ENCODE measurements at places on chromosomes 1 and 21.

- no peak for DNase-seq
Measured at GRCh38 chr1:175005085-175005783, 5.5 kb downstream of the CACYBP start.

DNA sequence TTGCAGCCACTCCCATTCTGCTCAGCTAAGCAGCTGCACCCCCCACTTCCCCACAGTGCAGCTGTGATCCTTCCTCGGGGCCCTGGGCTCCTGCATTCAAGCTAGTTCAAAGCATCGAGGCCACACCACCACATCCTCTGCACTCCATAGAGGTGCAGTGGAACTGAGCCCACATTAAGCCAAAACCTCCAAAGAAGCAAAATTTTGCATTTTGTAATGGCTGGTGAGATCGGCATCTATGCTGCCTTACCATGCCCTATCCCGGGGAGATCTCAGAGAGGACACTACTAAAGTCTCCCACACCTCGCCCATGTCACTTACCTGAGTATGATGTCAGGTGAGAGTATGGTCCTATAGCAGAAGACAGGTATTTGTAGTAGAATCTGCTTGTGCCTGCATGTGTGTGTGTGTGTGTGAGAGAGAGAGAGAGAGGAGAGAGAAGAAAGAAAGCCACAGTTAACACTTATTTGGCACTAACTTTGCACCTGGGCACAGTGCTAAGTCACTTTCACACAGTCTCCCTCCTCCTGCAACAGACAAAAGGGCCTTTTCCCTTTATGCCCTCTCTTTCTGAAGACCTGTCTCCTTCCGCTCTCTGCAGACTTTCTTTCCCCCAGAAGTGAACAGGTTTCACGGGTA, 89.8 kb downstream of the KIF14 start:
- no peak for DNase-seq

DNA sequence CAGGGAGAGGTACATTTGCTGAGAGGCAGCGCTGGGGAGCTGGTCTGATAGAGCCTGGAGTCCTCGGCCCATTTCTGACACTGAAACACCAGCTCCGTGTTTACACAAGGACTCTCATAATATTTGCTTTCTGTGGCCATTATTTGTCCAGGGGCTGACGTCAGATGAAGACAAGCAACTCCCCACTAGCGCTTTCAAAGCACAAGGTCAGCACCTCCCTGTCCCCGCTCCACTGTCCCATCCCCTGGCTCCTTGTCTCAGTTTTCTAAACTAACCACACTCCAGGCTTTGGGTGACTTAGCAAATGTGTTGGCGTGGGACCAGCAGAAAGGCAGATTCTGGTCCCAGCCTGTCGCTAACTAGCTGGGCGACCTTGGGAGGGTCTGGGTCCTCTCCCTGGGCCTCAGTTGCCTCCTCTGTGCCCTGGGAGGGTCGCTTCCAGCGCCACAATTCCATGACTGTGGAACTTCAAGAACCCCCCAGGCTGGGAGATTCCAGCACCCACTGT, 37.4 kb upstream of the ZBTB40 start:
- no peak for DNase-seq

DNA sequence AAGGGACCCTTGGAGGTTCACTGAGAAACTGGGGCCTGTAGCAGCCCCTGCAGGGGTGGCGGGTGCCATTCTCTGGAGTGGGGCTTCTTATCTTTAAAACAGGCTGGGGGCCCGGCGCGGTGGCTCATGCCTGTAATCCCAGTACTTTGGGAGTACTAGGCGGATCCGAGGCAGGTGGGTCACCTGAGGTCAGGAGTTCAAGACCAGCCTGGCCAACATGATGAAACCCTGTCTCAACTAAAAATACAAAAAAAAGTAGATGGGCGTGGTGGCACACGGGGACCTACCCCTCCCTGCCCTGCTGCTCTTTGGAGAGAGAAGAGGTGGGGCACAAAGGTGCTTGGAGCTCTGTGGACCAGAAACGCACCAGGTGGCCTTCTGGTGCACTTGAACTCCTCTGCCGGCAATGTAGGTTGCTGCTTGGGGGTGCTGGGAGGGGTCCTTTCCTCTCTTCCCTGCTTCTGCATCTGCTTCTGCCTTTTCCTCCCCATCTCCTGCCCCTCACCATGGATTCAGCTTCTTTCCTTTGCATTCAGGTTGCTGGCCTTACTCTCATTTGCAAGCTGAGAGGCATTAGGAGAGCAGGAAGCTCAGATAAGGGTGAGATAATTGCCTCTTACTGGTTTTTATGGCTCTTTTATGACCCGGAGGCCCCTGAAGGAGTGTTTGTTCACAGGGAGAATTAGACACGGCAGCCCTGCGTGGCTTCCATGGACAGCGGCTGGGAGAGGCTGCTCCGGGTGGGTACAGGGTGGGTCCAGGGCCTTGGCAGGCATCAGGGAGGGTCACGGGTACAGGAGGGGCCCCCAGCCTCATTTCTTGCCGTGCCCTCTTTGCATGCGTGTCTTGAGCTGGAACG, 57.4 kb downstream of the ARHGEF10L start:
- DNase-seq: no peak

GRCh38 chr1:229284887-229285286, 14.0 kb downstream of the RAB4A start:
- no peak for DNase-seq

DNA sequence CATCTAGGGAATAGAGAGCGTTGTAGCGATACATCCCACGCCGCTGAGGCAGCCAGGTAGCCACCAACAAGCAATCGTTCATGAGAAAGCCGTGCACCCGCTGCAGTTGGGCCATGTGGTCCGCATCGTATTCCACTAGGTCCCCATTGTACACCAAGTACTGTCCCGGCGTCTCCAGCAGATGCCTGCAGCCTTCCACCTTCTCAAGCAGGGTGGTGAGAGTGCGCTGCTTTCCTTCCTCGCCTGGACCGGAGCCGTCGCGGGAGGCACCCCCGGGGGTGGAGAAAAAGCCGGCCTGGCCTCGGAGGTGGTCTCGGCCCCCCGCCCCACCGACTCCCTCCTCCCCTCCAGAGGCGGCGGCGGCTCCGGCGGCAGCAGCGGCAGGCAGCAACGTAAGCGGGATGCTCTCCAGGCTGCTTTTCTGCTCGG, 595 bp downstream of the EXOC8 start:
- DNase-seq: no peak

DNA sequence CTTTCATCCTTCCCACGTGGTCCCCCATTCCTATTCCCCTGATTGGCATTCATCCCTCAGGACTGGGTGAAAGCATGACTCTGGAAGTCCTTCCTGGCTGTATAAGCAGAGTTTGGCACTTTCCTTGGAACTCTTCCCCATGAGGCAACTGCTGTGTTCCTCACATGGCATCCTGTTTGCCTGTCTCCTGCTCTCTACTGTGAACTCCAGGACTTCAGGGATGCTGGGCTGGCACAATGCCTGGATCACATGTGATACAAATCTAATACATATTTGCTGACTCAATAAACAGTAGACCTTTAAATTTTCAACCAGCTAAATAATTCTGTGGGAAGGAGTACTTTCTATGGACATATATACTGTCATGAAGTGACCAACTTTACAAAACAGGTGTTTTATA, 46.8 kb upstream of the EDEM3 start:
- DNase-seq: peak; percentile 62

DNA sequence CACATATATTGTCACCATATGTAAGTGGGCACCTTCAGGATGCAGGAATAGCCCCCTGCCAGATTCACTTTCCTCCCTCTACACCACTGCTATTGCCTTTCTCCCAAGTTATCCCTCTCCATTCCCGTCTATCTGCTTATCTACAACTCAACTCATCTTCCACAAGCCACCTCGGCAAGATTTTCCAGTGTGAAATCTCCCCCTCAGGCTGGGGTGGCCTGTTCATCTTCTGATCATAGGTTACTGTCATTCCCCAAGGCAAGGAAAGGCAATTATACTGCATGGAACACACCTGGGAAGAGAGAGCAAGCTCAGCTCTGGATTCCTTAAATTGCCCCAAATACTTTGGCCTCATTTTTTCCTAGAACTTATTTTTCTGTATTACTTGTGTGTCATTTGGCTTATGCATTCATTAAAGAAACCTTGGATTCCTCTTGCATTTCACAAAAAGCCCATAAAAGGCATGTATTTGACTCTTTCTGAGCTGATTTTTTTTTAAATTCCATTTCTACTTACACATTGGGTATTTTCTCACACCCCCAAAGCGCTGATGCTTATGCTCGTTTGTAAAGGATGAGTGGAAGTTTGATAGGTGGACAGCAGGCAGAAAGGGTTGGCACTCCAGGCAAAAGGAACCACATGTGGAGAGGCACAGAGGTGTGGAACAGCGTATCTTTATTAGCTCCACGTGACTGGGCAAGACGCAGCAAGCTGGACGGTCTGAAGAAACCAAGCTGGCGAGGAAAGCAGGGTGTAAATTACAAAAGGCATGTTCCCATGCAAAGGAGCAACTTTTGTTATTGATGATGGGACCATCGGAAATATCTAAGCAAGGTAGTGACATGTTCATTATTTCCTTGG, 169.7 kb upstream of the RAB4A start:
- no peak for DNase-seq

GRCh38 chr1:178376008-178376407, 120.8 kb downstream of the CLEC20A start:
- no peak for DNase-seq

DNA sequence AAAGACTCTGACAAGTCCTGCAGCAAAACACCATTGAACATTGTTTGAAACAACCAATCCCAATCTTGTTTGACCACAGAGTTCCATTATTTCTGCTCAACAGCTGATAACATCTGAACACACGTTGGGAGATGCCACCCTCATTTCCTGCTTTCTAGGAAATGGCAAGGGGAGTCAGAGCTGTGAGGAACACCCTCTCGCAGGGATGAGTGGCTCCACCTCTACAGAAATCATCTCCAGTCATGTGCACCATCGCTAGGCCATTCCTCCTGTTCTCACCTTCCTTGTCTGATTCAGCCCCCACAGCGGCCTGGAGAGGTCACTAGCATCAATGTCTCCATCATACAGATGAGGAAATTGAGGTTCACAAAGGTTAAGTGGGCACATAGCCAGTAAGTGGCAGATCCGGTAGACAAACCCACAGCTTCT, 22.4 kb upstream of the RUNX3 start:
- no peak for DNase-seq

- DNase-seq: peak; percentile 15
Measured at GRCh38 chr1:79295967-79296366, 289.4 kb upstream of the ADGRL4 start.

DNA sequence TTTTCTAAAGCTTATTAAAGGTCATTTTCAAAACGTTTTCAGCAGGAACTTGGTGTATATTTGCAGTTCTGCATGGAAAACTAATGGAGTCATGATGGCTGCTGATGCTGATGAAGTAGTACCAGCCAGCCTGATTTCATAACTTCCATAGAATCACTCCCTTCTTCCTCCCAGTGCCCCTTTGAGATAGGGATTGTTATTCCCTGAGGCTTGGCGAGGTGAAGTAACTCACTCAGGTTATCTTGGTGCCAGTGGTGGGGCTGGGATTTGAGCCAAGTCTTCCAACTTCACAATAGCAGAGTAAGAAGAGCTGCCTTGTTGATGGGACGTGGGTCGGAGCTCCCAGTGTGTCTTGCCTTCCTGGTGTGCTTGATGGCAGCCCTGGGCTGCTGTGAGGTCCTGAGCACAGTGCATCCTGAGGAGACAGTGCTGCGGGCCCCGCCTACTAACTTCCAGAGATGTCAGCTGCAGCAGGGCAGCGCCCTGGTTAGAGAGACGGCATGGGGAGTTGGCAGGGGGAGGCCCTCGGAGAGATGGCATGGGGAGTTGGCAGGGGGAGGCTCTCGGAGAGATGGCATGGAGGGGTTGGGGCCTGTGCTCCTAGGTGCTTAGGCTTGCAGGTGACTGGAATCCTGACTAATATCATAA, 92.6 kb downstream of the PCBP3 start:
- no peak for DNase-seq

DNA sequence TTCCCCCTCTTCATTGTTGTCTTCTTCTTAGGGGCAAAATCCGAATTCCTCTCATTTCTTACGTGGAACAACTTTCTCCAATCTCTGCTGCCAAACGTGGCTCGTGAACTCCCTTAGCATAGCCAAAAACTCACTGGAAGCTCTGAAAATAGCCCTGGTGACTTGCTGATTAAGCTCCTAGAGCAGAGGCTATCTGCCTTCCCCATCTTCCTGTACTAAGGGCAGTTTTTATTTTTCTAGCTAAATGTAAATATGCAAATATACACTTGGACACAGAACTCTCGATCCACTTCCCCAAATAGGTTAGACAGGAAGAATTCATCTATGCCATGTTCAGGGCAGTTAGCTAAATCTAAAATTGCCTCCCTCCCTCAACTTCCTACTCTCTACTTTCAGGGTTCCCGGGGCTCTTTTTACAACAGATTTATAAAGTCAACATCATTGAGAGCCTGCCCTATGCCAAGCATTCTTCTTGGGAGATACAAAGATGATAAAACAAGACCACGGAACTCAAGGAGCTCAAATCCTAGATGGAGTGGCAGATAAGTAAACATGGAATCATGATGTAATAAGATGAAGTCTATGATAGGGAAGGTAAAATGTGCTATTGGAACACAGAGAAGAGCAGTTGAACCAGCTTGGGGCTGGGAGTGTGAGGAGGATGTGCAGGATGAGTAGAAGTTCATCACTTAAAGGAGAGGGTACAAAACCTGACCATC, 59.4 kb upstream of the FMOD start:
- no peak for DNase-seq

- no peak for DNase-seq
Measured at GRCh38 chr1:155016231-155016831, 13.7 kb downstream of the ZBTB7B start.

- DNase-seq: no peak
Measured at GRCh38 chr1:183689762-183690204, 36.7 kb upstream of the APOBEC4 start.

DNA sequence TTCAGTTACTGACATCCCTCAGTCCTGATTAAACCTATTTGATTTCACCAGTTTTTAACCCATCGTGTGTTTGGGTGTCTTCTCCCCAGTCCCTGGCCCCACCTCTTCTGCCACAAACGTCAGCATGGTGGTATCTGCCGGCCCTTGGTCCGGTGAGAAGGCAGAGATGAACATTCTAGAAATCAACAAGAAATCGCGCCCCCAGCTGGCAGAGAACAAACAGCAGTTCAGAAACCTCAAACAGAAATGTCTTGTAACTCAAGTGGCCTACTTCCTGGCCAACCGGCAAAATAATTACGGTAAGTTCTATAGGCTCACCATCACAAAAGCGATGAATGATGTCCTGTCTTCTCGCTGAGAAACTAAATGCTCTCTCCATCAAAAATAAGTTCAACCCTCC, 28.7 kb downstream of the NBPF3 start:
- no peak for DNase-seq

DNA sequence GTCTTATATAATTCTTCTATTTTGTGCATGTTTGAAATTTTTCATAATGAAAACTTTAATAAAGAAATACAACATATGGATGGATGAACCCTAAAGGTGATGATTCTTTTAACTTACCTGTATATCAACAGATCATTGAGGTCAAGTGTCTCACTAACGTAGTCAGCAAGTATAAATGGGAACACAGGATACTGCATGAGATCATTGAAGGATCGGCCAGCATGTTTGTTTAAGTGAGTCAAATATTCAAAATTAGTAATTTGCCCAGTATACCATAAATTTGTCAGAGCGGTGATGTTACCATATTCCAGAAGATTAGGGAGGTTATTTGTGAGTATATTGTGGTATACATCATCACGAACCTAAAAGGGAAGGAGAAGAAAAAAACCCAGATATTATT, 71.0 kb upstream of the GNG4 start:
- DNase-seq: no peak

- no peak for DNase-seq
Measured at GRCh38 chr1:24707687-24708086, 37.6 kb upstream of the CLIC4 start.

GRCh38 chr1:65255656-65256050, 53.7 kb upstream of the DNAJC6 start:
- DNase-seq: no peak

Data from skeletal muscle cell (primary cell).